T-helper 1 cell (primary cell): ENCODE measurements at places on chromosomes 12 and 14.

DNA sequence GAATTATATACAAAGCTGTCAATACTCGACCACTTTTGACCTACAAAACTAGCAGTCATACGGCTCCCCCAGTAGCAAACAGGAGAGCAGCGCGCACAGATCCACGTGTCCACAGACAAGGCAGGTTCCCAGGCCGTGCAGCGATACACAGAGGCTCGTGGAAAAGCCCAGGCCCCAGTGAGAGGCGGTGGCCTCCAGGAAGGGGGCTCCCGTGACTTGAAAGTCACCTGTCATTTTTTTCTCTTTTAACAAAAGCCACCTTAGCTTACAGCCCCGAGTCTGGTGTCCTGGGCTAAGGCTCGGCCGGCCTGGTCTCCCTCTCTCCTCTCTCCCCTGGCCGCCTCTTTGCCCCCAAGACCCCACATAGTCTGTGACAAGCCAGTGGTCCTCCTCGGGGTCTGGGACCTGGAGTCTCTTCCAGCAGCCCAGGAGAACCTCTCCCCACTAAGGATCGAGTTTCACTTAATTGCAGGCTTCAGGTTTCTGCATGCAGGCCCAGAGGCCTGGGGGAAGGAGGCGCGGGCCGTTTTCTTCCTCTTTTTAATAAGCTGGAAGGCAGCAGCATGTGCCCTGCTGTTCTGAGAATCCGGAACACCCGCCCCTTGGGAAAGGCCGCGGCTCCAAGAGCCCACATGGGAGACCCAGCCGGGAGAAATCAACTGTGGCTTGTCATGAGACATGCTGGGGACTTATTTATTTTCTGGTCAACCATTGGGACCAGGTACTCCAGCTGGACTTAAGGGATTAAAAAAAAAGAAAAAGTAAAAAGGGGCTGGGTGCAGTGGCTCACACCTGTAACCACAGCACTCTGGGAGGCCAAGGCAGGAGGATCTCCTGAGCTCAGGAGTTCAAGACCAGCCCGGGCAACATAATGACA lies 15.9 kb downstream of the NCOR2 start:
- no peak for DNase-seq

- DNase-seq, result no peak
These were observed 579 bp upstream of the RNASE1 start for GRCh38 chr14:20803223-20803622.

GRCh38 chr12:9068600-9068999 lies 47.1 kb downstream of the A2M start:
- no peak for DNase-seq

DNA sequence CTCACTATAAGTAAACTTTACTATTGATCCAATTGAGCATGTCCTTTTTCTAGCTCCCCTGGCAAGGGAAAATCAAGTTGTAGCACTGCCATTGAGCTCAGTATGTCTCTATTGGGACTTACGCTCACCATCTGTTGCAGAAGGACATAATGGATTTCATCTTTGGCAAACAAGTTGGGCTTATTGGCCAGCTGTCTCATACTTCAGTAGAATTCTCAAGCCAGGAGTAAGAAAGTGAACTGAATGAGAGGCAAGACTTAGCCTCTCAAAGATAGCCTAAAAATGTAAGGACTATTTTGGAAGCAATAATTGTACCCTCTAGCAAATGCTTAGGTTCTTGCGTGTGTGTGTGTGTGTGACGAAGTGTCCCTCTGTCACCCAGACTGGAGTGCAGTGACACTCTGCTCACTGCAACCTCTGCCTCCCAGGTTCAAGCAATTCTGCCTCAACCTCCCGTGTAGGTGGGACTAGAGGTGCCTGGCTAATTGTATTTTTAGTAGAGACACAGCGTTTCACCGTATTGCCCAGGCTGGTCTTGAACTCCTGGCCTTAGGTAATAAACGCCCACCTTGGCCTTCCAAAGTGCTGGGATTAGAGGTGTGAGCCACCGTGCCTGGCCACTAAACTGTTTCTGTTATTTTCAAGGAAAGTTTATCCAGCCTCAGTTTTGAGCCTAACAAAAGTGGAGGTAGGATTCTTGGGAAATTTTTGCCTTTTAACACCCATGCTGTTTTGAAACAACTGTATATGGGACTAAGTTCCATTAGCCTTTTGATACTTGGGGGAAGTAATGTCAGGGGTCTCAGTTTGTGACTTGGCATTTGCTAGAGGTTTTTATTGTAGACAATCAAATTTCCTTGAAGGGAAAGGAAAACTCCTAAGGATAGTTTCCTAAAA lies 7.0 kb downstream of the HNRNPA1 start:
- DNase-seq, result no peak

GRCh38 chr14:50719911-50720759 lies 52.0 kb upstream of the SAV1 start:
- no peak for DNase-seq
